Omental fat pad (tissue), 4 donors: ENCODE measurements at places on chromosomes 1 and 21. TPM values are rescaled to one million over a fixed set of nuclear protein-coding genes. Genes with fewer than 3 reads are reported as not detected.

GRCh38 chr1:47980501-47980900 lies 16.7 kb downstream of the TRABD2B start:
- no peak for DNase-seq

DNA sequence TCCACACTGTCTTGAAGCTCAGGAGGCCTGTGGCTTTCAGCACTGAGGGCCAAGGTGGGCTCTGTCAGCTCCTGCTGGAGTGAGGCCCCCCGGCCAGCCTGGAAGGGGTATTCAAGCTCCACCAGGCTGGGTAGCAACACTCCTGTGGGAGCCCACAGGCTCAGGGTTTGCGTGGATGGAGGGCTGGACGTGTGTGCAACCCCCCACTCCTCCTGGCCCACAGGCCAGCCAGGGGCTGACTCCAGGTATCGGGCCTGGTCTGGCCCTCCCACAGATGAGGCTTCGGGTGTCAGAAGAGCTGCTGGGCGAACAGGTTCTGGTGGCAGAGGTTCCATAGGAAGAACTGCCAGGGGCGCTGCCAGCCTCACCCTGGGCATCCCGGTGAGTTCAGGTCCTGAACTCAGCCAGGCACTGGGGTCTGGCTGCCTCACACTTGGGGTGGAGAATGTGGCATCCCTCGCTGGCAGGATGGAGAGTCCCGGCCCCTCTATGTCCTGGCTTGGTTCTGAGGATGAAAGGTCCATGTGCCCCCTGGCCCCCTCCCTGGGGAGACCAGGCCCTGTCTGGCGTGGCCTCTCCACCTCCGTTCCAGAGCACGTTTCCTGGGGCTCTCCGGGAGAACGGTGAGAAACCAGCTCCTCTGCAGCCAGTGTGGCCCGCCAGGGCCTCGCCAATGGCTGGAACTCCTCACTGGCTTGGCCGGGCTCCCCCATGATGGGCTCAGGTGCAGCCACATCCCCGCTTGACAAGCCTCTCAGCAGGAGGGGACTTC lies 64.6 kb upstream of the TARDBP start:
- DNase-seq: no peak

GRCh38 chr1:234553240-234554188 lies 56.5 kb downstream of the IRF2BP2 start:
- no peak for DNase-seq

- DNase-seq: peak; percentile 35
These were observed 50.5 kb upstream of the ATF3 start for GRCh38 chr1:212557739-212558692.

DNA sequence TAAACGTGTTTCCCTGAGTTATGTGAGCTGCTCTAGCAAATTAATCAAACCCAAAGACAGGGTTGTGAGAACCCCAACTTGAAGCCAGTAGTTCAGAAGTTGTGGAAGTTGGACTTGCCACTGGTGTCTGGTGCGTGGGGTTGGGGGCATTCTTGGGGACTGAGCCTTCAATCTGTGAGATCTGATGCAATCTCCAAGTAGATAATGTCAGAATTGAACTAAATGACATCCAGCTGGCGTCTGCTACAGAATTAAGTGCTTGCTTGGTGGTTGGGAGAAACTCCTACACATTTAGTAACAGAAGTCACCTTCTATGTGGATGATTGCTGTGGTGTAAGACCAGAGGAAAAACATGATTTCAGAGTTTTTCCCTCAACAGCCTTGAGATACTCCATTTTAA lies 207.4 kb downstream of the FGGY start:
- no peak for DNase-seq

- DNase-seq: no peak
These were observed 64.7 kb upstream of the NGF start for GRCh38 chr1:115402753-115403184.

DNA sequence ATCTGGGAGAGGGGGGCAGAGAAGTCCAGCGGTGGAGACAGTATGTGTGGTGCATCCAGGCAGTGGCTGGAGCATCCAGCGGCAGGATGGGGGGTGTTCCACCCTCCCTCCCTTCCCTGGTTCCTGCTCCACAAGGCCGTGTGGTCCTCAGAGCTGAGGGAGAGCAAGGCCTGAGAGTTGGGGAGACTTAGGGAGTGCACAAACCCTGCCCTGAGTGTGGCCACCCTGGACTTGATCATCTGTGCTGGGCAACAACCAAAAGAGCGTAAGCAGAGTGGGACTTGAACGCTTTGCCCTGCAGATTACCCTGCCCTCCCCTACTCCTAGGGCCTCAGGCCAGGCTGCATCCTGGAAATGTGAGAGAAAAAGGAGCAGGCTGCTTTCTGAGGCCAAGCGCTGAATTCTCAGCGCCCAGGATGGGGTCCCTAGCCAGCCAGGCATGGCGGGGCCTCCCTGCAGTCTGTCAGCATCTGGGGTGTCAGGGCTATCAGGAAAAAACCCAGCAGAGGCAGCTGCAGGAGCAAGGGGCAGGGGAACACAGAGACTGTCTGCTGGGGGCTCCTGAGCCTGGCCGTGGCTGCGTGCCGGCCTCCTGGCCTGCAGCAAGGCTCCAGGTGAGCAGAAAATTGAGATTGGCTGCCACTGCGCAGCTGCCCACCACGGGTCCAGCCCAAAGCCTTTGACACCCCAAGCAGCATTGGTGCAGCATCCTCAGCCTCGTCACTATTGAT lies 266.2 kb downstream of the NPHP4 start:
- no peak for DNase-seq

DNA sequence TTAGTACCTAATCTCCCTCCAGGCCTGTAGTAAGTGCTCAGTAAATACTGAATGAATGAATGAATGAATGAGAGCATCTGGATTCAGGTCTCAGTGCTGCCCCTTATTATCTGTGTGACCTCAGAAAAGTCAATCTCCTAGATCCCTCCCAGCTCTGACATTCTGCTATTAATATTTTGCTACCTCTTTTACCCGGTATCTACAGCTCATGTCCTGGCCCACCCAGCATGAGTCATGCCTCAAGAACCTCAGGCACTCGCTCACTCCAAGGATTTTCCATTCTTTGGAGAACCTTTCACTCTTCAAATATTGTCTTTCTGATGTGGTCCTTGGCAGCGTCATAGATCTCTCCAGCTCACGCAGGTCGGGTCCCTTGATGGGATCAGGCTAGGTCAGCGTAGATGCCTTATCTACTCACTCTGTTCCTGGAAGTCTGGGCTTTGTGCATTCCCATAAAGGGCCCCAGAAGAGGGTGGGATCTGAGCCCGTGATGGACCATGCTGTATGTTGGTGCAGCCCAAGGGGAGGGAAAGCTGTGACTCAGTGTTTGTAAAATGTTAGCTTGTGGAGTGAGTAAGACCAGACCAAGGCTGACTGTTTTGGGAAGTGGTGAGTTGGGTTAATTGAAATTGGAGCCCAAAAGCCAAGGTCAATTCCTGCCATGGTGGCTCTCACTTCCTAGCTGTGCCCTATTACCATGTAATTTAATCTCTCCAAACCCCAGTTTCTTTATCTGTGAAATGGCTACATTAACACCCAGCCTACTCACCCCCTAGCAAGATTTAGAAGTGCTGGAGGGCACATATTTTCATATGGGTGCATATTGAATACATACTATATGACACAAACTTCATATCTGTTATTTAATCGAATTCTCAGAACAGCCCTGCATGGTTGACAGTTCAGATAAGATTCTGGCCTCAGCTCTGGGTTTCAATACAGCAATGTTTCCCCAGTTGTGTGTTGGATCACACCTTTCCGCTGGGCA lies 214.1 kb upstream of the USP24 start:
- peak; percentile 50 for DNase-seq

The AMY1C gene
- not detected for total RNA-seq

- no peak for DNase-seq
These were observed 47.0 kb downstream of the PLPP3 start for GRCh38 chr1:56532350-56532683.

DNA sequence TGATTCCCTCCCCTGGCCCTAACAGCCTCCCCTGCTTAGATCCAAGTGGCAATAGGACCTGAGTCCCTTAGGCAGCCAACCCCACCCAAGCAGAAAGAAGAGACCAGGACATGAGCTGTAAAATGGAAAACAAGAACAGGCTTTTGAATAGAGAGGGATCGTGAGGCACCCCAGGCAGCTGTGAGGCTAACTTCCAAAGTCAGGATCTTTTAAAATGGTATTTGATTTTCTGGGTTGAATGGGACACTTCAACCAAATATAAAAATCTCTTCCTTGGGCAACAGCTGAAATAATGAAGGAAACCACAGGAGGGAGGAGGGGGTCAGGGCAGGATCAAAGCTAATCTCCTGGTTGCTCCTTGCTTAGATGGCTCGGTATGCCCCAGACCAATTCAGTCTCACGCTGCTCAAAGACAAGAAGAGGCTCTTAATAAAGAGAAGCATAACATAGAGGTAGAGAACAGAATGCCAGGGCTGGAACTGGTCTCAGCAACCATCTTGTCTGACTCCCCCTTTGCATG lies 28.6 kb upstream of the AVPR1B start:
- DNase-seq: no peak

- DNase-seq: no peak
These were observed 232.5 kb upstream of the JUN start for GRCh38 chr1:59016390-59016789.

- no peak for DNase-seq
These were observed 3.3 kb upstream of the FMO4 start for GRCh38 chr1:171310661-171311087.

- no peak for DNase-seq
These were observed 93.7 kb downstream of the CTH start for GRCh38 chr1:70504821-70505193.

- no peak for DNase-seq
These were observed 109.6 kb downstream of the S1PR1 start for GRCh38 chr1:101346419-101346818.

- DNase-seq: no peak
These were observed 10.4 kb downstream of the SSU72 start for GRCh38 chr1:1564268-1564667.

GRCh38 chr1:27668808-27669723 lies 2.9 kb downstream of the IFI6 start:
- DNase-seq: peak; percentile 74

The ANGPTL1 gene
- total RNA-seq: 127 TPM

DNA sequence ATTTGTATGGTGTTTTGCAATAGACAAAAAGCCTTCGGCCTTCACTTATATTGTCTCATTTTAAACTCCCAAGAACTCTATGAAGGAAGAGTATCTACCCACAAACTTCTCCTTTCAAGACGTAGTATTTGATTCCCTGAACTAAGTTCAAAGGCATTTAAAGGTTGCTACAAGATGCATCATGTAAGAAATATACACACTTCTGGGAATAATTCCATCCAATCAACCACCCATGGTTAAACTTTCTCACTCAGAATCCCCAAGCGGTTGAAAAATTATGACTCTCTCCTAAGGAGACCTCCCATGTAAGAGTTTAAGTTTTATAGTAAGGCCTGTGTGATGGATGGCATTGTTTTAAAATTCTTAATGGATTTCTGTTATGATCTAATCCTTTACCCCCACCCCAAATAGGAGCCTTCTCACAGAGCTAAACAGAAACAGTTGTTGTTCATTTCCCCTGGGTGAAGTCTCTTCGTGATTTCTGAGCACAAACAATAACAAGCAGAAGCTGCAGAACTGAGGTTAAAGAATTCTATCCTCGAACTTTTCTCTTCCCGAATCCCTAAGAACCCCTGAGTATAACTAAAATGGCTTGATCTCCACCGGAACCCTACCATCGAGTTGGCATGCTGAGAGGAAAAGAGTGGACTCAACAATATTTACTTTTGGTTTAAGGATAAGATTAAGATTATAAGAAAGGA lies 185.0 kb downstream of the TGFBR3 start:
- no peak for DNase-seq

The CADM3 gene
- total RNA-seq: 3.9 TPM
